Stimulated activated CD4-positive, alpha-beta T cell treated with anti-CD3 and anti-CD28 coated beads, TNF-alpha, amount 100 ng/mL, for 1 hour (primary cell): ENCODE measurements at places on chromosomes 5 and 9.
A peak's percentile ranks its signal among the peaks of the same experiment; 100 is the strongest.

- no peak for DNase-seq
These were observed 184.5 kb upstream of the GNA14 start for GRCh38 chr9:77832639-77833038.

- no peak for DNase-seq
These were observed 10.0 kb downstream of the INSYN2B start for GRCh38 chr5:169970339-169970738.

GRCh38 chr9:114681594-114682332, at the start of gene TEX48:
TSS of gene TEX48 (minus strand) at chr9:114682192. CDS start at chr9:114671723, 10,469 bp downstream.
- peak; percentile 50 for DNase-seq

GRCh38 chr9:131227112-131227958, 49.0 kb downstream of the FAM78A start:
- no peak for DNase-seq

DNA sequence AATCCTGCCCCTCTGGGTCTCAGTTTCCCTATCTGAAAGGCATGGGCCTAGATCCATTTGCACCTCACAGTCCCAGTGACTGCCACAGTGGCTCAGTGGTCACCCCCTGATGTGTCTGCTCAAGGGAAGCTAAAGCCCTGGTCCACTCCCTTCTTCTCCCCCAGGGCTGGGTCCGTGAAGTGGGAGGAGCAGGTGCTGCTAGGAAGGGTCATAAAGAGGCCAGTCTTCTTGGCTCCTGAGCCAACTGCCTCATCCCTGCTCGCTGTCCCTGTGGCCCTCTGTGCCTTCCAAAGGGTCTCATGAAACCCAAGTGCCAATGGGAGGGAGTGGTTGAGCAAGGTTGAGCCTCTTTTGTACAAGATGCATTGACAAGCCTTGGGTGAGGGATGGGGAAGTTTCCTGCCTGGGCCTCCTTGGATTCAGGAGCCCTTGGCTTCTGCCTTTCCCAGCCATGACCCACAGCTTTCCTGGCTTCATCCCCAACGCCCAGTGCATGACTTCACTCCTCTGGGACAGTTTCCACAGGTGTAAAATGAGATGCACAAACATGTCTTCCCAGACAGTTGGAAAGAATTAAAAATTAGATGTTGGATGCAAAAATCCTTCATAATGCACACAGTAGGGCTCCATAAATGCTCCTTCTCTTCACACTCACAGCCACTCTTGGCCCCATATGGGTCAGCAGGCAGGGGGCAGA, 1.6 kb upstream of the SLC6A7 start:
- no peak for DNase-seq

DNA sequence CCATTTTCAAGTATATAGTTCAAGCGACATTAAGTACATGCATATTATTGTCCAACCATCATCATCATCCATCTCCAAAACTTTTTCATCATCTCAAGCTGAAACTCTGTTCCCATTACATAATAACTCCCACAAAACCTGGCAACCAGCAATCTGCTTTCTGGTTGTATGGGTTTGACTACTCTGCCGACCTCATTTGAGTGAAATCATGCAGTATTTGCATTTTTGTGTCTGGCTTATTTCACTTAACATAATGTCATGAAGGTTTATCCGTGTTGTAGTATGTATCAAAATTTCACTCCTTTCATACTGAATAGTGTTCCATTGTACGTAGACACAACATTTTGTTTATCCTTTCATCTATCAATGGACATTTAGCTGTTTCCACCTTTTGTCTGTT, 74.8 kb downstream of the SGCD start:
- no peak for DNase-seq

DNA sequence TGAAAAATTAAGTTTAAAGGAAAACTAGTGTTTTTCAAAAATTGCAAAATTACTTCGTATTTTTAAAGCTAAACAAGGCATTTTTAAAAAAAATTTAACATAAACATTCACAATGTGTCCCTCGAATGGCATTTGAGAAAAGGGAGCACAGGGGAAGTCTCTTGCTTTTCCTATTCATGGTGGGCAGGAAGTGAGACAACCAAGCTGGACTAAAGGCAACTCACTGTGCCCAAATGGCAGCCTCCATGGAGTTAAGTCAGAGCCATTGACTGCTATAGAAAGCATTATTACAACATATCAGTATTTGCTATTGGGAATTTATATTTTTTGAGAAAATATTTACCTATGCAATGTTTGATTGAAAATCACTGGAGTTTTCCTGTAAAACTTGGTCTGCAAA, 8.3 kb downstream of the HNRNPH1 start:
- no peak for DNase-seq

DNA sequence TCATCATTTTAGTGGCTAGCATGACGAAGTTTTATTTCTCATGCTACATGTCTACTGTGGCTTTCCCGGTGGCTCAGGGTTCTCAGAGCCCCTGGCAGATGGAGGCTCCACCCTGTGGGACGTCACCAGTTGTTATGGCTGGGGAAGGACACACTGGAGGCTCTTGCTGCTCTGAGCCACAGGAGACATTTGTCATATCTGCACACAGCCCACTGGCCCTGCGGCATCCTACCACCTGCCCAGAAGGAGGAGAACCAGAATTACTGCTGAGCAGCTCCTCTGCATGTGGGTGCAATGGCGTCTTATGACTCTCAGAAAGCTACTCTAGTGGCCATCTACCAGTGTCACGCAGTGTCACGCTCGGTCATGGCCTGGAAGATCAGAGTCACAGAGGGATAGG, 6.6 kb downstream of the OR13J1 start:
- no peak for DNase-seq

- DNase-seq = no peak
These were observed 11.8 kb downstream of the ACSL6 start for GRCh38 chr5:131999441-132000240.

DNA sequence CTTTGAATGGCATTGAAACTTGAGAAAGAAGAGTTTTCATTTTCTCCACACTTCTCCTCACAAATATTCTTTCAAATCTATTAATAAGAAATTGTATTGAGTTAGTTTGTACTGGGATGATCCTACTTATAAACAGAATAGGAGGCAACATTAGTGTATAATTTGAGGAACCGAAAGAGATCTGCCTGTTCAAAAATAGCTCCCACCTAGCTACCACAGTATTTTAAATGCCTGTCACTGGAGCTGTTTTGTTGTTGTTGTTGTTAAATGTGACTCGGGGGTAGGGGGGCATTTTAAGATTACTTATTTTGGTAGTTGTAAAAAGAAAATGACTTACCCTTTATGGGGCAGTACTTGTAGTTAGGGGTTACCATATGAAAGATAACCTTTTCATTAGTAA, 20.1 kb upstream of the HAPLN1 start:
- no peak for DNase-seq

GRCh38 chr9:96381125-96381524, 2.4 kb downstream of the SLC35D2 start:
- DNase-seq = no peak

DNA sequence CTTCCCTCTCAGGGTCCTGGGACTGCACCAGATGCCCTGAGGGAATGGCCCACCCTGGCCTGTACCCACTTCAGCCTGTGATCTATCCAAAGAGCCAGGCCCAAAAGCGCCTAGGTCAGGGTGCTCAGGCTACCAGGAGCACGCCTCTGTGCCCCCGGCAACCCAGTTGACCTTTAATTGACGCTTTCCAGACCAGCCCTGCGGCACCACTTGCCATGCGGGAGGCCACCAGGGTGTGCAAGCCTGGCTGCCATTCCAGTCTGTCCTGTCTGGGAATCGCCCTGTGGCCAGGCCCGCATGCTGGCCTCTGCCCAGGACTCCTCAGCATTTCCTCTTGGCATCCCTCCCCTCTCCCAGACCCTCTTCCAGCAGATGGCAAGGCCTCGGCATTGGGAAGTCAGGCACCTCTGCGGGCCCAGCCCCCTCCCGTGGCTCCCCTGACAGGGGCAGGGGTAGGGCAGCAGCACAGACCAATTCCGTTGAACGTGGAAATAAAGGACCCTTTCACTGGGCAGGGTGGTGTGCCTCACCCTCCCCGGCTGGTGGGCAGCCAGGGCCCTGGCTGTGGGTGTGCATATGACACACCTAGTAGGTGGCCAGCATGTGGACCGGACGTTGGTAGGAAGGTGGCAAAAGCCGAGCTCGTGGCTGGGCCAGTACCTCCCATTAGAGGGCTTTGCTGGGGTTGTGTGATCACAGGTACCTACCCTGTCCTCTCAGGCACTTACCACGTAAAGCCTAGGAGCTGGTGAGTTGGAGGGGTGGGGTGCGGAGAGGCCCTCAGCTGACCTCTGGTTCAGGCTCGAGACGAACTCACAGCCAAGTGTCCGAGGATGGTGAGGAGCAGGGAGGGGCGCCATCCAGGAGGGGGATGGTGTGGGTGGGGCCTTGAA, 3.5 kb upstream of the AIF1L start:
- DNase-seq = no peak

DNA sequence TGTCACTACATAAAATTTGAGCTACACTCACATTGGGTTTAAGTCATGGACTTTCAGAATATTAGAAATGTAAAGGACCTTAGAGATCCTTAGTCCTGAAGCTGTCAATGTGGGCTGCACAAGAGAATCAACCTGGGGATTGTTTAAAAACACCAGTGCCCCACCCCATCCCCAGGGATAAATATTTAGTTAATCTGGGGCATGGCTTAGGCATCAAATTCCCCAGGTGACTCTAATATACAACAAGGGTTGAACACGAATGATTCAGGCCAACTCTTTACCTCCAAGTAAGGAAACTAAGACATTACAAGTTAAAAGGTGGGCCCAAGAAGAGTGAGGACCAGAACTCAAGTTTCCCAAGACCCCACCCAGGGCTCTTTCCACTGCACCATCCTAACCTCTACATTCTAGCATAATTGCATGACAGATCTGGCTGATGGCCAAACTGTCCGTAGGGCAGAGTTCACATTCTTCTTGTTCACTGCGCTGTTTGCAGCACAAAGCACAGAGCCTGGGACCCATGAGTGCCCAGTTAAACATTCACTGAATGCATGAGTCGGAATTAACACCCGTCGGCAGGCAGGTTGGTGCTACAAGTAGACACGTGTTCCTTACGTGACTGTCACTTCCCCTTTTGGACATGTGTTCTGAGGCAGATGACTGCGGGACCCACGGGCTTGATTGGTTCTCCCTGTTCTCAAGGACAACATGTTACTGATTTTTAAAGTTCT, 25.2 kb downstream of the CYFIP2 start:
- no peak for DNase-seq

- DNase-seq = no peak
These were observed 343.7 kb downstream of the DMRTA1 start for GRCh38 chr9:22790329-22790728.

DNA sequence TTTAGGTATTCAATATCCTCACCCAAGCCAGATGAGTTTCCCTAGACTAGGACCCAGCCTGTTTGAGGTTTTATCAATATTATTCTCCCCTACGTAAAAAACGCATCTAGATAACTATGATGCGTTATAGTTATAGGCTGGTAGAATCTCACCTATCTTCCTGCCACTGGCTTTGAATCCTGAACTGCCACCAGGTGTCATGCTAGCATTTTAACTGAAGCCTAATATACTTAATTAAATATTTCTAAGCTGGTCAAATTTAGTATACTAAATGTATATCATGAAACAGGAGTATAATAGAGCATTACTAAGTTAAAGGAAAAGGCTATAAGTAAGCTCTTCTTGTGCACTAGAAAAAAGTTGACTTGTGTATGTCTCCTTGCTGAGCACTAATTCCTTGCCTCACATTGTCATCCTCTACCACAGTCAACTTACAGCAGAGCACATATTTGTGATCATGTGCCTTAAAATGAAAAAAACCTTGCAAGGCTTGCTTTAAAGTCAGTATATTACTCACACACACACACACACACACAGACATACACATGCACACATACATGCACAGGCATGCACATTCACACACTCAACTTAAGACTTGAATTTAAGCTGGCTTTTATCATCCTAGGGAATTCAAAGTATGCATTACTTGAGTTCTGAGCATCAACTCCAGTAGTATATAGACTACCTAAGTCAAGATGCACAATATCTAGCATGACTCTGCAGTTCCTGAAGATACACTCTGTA, 303.4 kb downstream of the ADGRV1 start:
- no peak for DNase-seq

GRCh38 chr9:113187929-113188595, 33.0 kb downstream of the FKBP15 start:
- no peak for DNase-seq

- DNase-seq = no peak
These were observed 10.5 kb upstream of the SHB start for GRCh38 chr9:38079461-38080031.

- no peak for DNase-seq
These were observed 674.1 kb downstream of the NR2F1-AS1 start for GRCh38 chr5:92906798-92907376.
